NCI-H1105 (cell line): ENCODE measurements at places on chromosomes 3 and 15.

GRCh38 chr3:85481411-85482212, 522.8 kb downstream of the CADM2 start:
- no peak for DNase-seq

GRCh38 chr3:128269006-128269775, 115.9 kb downstream of the EEFSEC start:
- DNase-seq, result no peak

DNA sequence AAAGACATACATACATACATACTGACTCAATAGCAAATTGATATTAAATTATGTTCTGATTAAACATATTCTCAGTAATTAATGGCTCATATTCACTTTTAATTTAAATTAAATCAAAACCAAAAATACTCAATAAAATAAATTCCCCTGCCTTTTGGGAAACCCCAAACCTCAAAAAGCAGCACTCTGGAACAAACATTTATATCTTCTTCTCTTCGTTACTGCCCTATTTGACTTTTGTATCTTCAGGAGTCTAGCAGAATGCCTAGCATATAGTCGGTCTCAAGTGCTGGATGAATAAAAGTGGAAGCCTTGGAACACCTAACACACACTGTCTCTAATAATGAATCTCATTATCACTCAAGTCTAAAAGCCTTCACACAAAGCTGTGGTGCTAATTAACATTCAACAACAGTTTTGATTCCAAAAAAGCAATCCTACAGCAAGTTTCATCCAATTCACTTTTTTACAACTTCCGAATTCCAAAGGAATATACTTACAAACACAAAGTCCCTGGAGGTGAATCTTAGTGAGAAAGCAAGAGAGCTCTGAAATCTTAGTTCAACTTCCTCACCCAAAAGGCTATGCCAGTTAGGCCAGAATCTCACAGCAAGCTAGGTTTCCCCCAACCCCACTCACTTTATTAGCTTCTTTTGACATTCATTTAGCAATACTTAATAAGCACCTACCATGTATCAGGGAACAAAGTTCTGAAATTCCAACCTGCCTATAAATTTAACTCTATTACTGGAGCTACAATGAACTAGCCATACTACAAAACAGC, 35.0 kb downstream of the GSK3B start:
- DNase-seq, result no peak

DNA sequence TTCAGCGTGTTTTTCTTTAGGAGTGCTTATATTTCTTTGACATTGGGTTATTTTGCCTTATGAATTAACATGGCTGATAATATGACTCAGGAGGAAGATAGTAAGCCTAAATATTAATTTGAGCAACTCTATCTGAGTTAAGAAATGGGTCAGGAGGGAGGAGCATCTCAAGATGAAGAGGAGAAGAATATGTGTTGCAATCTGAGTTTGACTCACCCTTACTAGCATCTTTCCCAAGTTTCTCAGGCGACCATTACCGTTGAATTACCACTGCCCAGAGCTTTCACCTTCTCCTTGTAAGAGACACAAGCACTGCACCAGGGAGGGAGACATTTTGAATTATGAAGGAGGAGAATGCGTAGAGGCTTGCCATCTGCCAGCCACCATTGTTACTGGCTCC, 138.3 kb upstream of the MYRIP start:
- no peak for DNase-seq

DNA sequence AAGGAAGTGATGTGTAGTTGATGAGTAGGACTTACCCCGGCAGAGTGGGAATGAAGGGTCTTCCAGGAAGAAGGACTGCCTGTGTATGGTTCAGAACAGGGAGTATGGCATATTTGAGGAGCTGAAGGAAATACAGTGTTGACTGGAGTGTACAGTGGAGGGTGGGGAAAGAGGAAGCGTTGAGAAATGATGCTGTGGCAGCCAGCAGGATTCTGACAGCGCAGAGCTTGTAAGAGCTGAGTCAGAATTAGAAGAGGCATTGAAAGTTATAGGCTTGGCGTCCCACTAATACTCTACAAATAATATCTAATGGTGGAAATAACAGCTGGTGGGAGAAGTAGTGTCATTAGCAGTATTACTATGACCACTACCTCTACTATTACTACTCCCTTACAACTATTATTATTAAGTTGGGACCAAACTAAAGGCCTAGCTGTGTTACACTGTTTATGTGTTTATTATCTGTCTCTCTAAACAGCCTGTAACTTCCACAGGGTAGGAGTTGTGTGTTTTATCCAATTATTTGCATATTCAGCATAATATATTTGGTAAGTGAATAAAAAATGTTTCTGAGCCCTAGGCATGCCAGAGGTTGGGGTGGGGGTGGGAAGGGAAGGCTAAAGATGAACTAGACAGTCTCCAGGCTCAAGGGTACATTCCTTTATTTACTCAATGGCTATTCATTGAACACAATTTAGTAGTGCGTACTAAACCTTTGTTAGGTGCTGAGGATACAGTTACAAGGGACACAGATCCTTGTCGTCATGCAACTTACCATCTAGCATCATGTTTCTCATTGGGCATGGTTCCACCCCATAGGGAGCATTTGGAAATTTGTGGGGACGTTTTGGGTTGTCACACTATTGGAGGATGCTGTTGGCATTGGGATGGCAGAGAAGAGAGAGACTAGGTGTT, 428.8 kb upstream of the ONECUT1 start:
- DNase-seq, result no peak

GRCh38 chr3:38687321-38687720, 37.8 kb upstream of the SCN5A start:
- DNase-seq, result no peak

- no peak for DNase-seq
Observed at GRCh38 chr15:31465083-31465955, 138.7 kb downstream of the KLF13 start.

GRCh38 chr3:194285024-194285849, 65.9 kb downstream of the CPN2 start:
- no peak for DNase-seq

- no peak for DNase-seq
Observed at GRCh38 chr3:66582721-66583423, 82.0 kb upstream of the LRIG1 start.

DNA sequence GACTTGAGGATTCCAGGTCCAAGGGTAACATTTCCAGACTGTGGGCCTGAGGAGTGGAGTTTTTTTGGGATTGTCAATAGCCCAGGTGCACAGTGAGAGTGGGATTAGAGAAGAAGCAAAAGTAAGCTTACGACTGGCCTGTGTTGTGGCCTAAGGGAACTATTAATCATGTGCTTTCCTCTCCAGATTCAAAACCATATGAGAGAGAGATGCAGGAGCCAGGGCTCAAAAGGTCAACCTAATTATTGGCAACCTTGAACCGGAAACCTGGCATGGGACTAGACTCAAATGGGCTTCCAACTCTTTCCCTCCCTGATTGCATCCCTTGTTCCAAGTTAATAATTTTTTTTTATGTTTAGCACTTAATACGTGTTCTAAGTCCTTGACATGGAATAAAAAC, 242.1 kb upstream of the THRB start:
- DNase-seq, result no peak

DNA sequence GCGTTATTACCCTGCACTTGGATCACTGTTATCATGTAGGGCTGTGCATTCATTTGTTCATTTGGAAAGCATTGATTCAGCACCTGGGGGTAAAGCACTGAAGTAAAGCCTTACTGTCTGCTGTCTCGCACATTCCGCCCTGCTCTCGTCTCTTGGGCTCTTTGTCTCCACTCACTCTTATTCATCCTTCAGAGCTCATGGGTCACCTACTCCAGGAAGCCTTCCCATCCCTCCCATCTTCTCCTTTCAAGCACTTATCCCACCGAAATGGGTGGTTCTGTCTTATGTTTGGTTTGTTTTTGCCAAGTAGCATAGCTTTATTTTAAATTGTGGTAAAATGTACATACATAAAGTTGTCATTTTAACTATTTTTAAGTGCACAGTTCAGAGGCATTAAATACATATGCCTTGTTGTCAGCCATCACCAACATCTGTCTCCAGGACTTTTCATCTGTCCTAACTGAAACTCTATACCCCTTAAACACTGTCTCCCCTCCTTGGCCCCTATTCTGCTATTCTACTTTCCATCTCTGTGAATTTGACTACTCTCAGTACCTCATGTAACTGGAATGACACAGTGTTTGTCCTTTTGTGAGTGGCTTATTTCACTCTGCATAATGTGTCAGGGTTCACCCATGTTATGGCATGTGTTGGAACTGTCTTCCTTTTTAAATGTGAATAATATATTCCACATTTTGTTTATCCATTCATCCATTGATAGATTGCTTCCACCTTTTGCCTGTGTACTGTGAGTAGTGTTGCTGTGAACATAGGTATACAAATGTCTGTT, 9.3 kb downstream of the DIS3L start:
- DNase-seq, result no peak

GRCh38 chr3:197463279-197463678, 92.5 kb downstream of the BDH1 start:
- no peak for DNase-seq

- DNase-seq, result no peak
Observed at GRCh38 chr15:97072545-97072944, 742.0 kb downstream of the NR2F2 start.
